Smooth muscle cell of the brain vasculature (primary cell): ENCODE measurements at places on chromosomes 1 and 21.

DNA sequence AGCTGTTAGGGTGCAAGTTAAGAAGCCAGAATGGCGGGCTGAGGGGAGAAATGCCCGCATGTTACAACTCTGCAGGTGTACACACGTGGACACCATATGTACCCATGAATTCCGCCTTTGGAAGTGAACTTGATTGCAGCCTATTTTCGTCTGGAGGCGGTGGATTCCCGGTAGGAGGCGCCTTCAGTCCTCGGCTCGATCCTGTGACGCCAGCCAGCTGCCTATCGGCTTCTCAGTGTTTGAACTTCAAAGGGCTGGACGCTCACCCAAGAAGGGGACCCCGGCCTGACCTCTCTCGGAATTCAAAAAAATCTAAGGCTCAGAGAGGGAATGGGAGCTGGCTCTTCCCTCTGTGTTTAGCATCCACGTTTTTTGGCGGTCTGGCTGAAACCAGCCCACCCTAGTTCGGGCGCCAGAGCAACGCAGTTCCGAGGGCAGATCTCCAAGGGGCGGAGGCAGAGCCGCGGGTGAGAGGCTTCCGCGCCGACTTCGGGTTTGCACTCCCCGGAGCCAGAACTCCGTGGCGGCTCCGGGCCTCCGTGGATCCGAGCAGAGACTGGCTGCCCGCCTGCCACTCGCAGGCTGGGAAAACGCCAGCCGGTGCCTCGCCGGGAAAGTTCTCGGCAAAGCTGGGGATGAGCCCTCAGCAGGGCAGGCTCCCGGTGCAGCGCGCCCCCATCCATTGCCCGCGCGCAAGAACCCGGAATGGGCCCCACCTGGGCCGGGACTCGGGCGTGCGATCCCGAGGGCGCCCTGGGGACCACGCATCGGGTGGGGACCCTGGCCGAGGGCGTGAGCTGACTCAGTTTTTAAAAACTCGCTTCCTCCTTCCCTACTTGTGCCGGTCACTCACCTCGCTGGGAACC, 996 bp upstream of the TMEM51 start:
- peak; percentile 60 for DNase-seq

DNA sequence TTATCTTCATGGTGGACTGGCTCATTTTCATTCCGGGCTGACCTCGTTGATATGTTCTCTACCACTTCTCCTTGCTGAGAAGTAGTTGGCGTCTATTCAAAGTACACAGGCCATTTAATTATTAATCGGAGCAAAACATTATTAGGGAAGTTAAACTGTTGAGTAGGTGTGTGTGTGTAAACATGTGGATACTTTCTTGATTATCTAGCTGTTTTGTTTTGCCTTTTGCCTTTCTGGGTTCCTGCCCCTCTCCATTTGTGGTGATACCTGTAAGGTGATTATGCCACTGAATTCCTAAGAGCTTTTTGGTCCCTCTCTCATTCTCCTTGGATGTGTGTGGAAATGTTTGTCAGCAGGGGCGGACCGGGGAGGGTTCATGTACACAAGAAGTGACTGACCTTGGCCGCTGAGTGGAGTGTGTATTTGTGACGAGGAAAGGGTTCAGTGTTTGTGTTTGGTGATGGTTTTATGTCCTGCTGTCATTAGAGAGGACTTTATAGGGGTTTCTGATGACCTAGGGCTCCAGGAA, 56.6 kb upstream of the PPP2R5A start:
- no peak for DNase-seq

GRCh38 chr1:181127898-181128453, 39.5 kb downstream of the IER5 start:
- no peak for DNase-seq

DNA sequence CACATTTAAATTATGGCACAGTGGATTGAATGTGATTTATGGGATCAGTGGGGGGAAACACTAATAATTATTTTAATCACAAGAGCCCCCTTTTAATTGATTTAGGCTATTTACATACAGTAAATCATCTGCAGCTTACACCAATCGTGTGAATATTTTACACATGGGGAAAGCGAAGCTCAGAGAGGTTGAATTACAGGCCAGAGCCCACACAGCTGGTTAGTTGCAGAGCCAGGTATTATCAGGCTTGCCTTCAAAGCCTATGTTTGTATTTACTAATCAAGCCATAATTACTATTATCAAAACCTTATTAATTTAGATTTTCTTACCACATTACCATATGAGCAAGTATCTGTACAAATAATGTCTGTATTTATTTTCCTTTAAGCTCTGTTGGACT, 749 bp downstream of the SDCCAG8 start:
- DNase-seq: no peak

DNA sequence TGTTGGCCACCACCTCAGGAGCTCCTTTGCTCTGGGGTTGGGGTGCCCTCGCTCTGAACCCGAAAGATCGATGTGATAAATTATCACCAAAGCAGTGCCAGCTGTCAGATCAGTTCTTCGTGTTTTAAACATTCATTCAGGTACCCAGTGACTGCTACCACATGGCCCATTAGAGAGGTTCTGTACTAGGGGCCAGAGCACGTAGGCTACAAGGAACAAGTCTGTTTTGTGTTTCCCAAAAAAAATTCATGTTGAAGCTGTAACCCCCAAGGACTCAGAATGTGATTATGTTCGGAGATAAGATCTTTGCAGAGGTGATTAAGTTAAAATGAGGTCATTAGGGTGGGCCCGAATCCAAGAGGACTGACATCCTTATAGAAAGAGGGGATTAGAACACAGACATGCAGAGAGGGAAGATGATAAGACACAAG, 526.9 kb downstream of the NPHP4 start:
- DNase-seq: no peak

- DNase-seq: no peak
Observed at GRCh38 chr1:154864189-154864975, 5.7 kb downstream of the KCNN3 start.

DNA sequence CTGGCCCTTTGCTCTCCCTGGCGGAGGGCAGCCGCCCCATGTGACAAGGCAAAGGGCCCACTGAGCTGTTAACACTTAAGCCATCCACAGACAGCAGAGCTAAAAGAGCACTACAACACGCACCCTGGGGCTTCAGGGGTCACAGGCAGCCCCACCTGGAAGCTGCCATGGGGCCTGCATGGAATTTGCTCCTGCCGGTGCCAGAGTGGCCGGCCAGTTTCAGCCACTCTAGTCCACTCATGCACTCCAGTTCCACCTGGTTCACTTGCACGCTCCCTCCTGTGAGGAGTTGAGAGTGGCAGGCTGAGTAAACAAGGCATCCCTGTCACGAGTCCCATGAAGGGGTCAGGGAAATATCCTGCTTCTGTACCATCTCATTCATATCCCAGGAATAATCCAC, 55.3 kb downstream of the RIMS3 start:
- no peak for DNase-seq
